Activated naive CD4-positive, alpha-beta T cell treated with Interleukin-2 at 50 U/mL for 16 hours (primary cell): ENCODE measurements at places on chromosomes 1 and 21.

DNA sequence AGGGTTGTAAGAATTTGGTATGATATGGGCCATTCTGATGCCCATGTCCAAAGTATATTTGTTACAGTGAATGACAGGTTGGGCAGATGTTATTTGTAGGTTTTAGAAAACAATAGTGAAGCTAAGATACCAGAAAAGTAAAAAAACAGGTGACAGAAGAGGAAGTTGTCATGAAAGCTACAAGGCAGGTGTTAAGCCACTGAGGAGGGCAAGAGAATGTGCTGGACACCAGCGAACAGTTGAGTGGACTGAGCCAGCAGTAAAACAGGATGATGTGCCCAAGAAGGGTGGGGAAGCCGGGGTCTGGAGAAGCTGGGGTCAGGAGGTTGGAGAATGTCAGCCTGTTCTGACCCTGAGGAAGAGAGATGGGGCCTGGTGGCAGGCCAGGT is 83.3 kb downstream of the DTL start:
- no peak for DNase-seq

DNA sequence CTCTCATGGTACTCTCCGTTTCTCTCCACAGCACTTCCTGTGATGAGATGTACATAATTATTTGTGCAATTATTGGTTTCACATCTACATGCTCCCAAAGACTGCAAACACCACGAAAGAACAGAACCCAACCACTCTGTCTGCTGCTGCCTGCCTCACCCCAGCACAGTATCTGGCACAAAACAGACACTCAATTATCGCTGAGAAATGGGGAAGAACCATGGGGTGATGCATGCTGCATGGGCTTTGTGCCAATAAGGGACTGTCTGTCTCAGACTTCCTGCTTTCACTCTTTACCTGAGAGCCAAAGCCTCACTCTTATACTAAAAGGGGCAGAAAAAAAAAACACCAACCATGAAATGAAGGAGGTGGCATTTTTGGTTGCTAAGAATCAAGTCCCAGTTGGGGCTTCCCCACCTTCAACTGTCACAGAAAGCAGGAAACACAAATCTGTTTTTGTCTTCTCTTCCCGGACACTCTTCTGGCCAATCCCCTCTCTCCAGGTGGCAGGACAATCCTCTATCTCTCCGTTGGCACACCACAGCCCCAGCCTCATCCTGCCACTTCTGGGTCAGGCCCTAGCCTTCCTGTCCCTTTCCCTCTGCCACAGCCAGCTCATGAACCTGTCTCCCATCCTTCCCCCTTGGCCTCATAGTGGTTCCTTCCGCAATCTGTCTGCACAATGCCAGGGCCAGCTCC is 82.0 kb downstream of the TGFBR3 start:
- DNase-seq: peak; percentile 69

GRCh38 chr1:154758346-154758745 is 111.7 kb downstream of the KCNN3 start:
- no peak for DNase-seq

- no peak for DNase-seq
Measured at GRCh38 chr1:39250460-39251240, 46.2 kb downstream of the MACF1 start.

GRCh38 chr1:3500265-3500835 is 45.9 kb downstream of the ARHGEF16 start:
- DNase-seq: no peak

GRCh38 chr1:31013187-31013864 is 52.2 kb downstream of the PUM1 start:
- DNase-seq: no peak

DNA sequence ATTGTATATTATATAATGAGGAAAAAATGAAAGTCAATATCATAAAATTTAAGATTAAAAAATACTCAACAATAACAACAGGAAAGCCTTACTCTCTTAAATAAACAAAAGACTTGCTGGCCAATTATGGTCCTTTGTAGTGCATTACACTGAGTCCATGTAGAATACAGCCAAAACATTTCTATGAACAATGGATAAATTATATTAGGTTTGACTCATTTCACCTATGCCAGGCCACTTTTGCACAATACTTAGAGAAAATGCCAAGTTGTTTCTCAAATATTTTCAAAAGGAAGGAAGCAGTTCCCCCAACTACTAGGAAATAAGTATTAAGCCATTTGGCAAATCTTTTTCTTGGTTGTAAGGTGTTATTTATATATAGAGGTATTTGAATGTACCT is 19.8 kb upstream of the UCK2 start:
- DNase-seq: no peak

- DNase-seq: no peak
Measured at GRCh38 chr1:52238887-52239707, 97.2 kb downstream of the ZFYVE9 start.

DNA sequence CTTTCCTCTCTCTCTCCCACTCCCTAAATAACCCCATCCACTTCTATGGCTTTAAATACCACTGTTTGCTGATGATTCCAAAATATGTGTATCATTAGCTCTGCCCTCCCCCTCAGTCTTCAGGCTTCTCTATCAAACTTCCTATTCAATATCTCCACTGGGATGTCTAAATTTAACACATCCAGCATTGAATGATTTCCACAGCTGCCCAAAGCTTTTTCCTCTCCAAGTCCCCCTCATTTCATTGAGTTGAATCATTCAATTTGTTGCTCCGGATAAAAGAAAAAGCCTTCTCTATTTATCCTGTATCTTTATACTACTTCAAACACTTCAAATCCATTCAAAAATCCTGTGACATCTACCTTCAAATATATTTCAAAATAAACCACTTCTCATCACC is 225.0 kb downstream of the SEC16B start:
- DNase-seq: no peak

DNA sequence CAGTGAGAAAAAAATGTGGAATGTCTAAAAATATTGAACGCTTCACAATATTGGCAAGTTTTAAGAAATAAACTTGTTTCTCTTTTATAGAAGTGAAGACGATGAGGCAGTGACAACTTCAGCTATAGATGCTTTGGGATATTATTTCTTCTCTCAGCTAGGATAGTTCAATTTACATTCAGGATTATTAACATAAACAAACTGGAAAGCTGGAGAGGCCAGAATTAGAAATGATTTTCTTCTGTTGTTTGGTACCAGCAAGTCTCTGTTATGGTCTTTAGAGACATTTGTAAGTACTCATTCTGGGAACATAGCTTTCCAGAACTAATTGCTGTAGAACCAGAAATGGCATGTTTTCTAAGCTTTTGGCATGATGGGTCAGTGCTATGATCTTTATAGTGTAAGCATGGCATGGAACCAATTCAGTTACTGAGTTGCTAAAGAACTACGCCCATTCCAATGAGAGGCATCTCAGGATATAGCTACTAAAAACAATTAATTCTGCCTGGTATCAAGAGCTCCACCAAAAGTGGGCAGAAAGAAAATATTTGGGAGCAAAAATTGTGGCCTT is 599.5 kb upstream of the B3GALT2 start:
- DNase-seq: no peak

DNA sequence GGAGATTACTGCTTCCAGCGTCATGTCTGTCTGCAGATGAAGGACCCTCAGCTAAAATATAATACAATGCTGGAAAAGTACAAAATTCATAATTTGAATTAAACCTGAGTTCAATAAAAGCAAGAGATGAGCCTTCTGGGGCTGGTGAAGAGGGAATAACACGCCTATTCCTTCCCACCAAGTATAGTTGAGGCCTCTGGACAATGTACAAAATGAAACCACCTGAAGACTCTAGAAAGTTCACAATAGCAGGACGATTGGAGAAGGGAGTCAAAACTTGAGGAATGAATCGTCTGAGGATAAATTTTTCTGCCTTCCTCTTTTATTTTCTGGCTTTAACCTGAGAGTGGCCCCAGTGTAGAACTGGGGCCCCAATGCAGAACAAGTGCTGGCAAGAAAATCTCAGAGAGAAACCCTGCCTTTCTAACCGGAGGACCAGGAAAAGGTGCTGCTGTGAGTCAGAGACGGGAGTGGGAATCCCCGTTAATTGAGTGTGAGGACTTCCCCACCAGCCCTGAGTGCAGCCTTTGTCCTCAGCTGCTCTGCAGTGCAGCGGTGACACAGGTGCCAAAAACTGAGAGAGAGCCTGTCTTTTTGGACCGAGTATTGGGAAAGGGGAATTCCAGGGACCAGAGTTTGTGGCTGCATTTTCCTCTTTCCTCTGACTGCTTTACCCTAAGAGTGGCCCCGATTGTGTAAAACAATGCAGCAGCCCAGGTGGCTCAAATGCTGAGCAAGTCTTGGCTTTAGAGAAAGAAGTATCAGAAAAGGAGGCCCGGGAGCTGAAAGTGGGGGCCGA is 264.9 kb downstream of the DYRK1A start:
- DNase-seq: no peak

- DNase-seq: no peak
Measured at GRCh38 chr21:44995343-44995941, 55.6 kb downstream of the SLX9 start.

DNA sequence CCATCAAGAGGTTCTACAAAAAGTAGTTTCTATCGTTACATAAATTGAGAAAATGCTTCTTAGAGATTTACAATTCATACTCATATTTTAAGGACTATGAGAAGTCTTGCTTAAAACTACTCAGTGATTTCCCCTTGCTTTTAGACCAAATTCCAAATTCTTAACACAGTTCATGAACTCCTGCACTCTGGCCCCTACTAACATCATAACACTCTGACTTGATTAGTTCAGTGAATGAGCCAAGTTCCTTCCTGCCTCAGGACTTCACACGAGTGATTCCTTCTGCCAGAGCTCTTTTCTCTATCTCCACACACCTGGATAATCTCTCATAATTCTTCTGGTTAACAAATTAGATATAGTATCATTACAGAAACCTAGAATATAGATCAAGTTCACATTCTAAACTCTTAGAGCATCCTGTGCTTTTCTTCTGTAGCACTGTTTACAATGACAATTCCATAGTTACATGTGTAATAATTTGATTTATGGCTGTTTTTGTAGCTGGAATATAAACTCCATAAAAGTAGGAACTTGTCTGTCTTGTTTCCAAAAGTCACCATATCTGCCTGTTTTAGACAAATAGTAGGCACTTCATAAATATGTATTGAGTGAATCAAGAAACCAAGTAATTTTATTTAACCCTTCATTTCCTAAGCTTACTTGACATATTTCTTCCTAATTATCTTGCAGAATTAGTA is 59.9 kb downstream of the NUF2 start:
- no peak for DNase-seq

GRCh38 chr1:35324486-35324885 is 56.0 kb downstream of the ZMYM4 start:
- DNase-seq: no peak

- no peak for DNase-seq
Measured at GRCh38 chr1:117339866-117340700, 27.2 kb upstream of the MAN1A2 start.

DNA sequence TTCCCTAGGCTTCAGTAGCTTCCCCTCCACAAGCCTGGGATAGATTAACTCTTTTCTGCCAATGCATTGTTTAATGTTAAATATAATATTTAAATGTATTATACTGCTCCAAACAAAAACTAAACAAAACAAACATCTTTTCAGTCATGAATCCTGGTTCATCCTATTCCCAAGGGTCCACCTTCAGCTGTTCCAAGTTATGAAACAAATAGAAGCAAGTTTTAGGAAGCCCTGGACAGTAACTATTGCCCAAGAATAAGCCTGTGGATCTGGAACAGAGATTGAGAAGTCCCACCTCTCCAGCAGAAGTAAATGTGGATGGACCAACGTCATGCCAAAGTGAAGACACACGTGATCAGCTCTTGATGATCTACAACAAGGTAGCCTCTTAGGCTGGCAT is 408.1 kb downstream of the SETD4 start:
- DNase-seq: no peak

DNA sequence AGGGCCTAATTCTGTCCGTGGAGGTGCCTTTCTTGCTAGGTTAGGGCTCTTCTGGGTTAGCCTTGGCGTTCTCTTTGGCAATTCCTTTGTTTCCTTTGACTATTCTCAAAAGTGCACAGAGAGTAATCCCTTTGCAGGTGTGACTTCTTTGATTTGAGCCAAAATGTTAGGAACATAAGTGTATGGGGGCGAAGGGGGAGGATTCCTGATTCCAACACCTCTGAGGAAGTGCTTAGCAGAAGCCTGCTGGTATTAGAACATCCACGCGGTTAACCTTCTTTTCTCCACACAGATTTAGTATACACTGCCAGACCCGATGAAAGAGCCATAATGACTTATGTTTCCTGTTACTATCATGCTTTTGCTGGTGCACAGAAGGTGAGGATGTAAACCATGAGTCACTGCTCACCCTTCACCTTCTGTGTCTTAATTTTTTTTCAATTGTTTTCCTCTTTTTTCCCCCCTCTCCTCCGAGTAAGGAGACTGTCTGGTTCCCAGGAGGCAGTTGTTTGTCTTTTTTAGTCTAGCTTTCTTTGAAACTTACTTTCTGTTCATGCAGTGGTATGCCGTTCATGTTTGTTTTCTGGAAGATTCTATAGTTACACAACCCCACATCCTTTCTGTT is 48.0 kb downstream of the ACTN2 start:
- no peak for DNase-seq

DNA sequence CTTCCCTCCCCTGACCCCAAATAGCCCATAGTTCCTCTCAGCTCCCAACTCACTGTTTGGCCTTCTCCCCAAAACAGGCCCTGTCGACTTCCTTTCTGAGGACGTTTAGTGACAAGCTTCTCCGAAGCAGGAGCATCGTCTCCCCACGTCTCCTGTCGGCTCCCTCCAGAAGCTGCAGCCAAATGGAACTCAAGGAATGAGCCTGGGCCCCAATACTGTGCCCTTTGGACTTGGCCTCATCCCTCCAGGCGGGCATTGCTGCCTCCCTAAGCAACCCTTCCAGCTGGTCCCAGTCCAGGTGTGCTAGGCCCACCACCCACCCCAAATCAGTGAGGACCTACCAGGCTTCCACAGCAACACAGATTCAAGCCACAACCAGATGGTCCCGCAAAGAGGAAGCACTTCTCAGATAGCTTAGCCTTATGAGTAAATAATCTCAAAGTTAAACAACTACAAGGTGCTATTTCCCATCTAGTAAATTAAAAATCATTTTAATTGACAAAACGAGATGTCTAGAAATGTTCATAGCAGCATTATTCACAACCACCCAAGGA is 33.0 kb downstream of the ACOT7 start:
- DNase-seq: no peak

GRCh38 chr1:48741380-48741779 is 35.3 kb downstream of the BEND5 start:
- no peak for DNase-seq

GRCh38 chr21:38894899-38895298 is 89.2 kb downstream of the ETS2 start:
- no peak for DNase-seq

DNA sequence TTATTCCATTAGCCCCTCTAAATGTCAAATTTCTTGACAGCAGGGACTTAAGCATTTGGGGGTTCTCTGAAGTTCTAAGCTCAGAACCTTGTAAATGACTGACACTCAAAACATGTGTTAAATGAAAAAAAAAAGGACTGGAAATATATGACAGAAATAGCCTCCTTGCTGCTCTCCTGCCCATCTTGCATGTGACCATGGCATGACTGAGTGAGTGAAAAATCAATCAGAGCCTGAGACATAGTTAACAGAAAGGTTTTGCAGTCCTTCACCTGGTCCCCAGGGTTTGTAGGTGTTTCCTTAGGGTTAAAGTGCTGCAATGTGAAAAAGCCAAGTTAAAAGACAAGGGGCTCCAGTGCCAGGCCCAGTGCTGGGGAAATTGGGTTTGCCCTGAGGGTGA is 168.1 kb downstream of the ZBTB18 start:
- DNase-seq: no peak

- DNase-seq: no peak
Measured at GRCh38 chr1:52590266-52590665, 11.9 kb upstream of the GPX7 start.

GRCh38 chr21:42220138-42220701 is 1.3 kb downstream of the ABCG1 start:
- peak; percentile 60 for DNase-seq

GRCh38 chr1:5304702-5305101 is 650.3 kb downstream of the AJAP1 start:
- no peak for DNase-seq
